ENCODE measurements at places on chromosomes 3 and 15. TPM values are rescaled to one million over a fixed set of nuclear protein-coding genes. Genes with fewer than 3 reads are reported as not detected.

Gene CCDC80
- 128 TPM for total RNA-seq

GRCh38 chr15:41562244-41562643, 3.2 kb downstream of the TYRO3 start:
- DNase-seq: no peak

- no peak for DNase-seq
Measured at GRCh38 chr3:191523148-191523547, 62.2 kb downstream of the PYDC2 start.

DNA sequence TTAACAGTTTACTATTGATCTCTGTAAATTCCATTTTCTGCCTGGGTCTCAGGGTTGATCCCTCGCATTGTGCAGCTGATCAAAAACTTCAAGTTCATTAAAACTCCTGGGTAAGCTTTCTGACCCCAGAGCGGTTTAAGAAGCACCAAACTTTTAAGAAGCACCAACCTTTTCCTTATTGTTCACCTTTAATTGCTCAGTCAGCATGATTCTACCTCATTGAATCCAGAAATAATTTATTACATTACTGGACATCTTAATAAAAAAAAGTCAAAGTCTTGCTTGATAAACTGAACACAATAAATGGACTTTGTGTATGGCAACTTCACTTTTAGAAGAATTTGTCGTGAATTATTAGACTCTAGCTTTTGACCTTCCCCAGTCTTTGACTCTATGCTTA, 46.9 kb downstream of the HDGFL3 start:
- no peak for DNase-seq

Measured in urinary bladder (tissue), 4 donors.